ENCODE measurements at places on chromosomes 6 and 20. TPM values are rescaled to one million over a fixed set of nuclear protein-coding genes. Genes with fewer than 3 reads are reported as not detected.

KCNQ5 gene
- total RNA-seq: 5.5 TPM

BNIP5 gene
- total RNA-seq: not detected

LSM14B gene
- total RNA-seq: 67.8 TPM

- no peak overlapping the region for H3K4me3 ChIP-seq
- H3K36me3 ChIP-seq: no peaks in the 10 kb centered on the region
- peaks cover 6% of the 10 kb centered on the region for H3K4me1 ChIP-seq
Measured at GRCh38 chr20:62632575-62633090, 9.7 kb upstream of the SLCO4A1 start.

TFAP2D gene
- total RNA-seq: not detected

All from osteocyte (in vitro differentiated cells).